ENCODE measurements at places on chromosomes 7 and 10.
A peak's percentile ranks its signal among the peaks of the same experiment; 100 is the strongest.

GRCh38 chr10:69807696-69808095 lies 6.0 kb downstream of the COL13A1 start:
- peak; percentile 45 for DNase-seq

DNA sequence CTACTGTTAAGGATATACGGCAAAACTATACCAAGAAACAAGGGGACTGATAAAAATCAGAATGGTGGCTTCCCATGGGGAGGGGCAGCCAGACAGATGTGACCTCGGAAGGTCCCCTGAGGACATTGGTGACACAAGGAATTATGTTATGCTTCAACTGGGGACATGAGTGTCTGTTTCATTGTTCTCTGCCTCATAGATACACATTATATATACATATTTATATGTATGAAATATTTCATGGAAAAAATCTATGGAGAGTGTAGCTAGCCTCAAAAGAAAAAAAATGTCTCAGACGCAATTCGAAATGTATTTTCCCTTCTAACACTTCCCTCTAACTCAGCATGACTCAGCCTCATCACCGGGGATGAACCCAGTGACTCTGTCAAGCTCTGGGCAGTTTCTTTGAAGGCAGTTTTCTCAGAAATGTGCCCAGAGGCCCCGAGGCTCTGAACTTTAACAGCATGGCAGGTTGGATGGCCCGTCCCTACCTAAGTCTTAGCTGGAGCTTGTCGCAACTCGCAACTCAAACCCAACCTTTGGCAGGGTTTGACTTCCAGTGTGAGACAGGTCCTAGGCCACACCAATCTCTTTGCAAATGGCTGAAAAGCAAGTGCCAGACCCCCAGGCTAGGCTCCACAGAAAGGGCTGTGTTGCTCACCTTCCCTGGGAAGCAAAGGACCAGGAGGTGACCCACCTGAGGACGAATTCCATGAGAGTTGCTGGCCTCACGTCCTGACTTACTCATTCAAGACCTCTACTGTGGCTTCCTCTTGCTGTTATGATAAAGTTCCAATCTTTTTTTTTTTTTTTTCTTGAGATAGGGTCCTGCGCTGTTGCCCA lies 86.9 kb downstream of the CARD11 start:
- peak; percentile 15 for DNase-seq

DNA sequence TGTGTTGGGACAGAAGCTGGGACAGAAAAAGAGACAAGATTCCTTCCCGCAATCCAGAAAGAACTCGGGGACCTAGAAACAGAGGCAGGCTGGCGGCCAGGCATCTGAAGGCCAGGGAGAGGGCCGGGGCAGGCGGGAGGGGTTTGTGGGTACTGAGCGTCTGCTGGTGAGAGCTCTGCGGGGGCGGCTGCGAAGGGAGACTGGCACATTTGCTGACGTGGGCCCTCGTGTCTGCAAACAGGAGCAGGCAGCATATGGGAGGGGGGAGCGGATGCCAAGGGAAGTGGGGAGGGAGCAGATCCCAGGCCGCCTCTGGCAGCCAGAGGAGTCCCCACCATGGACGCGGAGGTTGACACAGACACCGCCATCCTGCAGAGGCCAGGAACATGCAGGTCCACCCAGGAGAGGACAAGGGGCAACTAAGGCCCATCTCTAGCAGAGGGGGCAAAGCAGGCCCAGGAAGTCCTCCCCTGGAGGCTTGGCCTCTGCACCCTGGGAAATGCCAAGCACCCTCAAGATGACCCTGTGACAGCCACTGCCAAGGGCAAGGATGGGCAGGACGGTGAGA lies 32.2 kb downstream of the KCNH2 start:
- DNase-seq = no peak

GRCh38 chr7:132932296-132933071 lies 149.4 kb downstream of the CHCHD3 start:
- peak; percentile 19 for DNase-seq

DNA sequence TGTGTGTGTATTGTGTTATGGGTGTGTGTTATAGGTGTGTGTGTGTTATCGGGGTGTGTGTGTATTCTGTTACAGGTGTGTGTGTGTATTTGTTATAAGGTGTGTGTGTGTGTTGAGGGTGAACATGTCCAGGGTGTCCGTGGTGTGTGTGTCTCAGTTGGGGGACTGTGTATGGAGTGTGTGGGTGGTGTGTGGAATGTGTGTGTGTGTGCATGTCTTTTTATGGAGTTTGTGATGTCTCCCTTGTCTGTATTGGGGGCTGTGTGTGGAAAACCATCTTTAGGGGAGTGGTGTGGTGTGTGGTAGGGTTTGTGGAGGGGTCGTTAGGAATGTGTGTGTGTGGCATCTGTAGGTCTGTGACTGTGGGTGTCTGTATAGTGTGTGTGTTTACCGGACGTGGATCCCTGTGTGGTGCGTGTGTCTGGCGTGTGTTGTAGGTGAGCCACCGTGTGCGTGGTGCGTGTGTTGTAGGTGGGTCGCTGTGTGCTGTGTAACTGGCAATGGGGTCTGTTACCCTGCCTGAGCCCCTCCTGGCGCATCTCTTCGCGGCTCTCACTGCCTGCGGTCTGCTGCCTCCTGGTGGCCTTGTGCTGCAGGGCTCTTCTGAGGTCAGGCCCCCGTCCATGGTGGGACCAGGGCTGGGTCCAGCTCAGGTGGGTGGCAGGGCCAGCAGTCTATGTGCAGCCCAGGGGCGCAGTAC lies 61.7 kb downstream of the PALD1 start:
- no peak for DNase-seq

DNA sequence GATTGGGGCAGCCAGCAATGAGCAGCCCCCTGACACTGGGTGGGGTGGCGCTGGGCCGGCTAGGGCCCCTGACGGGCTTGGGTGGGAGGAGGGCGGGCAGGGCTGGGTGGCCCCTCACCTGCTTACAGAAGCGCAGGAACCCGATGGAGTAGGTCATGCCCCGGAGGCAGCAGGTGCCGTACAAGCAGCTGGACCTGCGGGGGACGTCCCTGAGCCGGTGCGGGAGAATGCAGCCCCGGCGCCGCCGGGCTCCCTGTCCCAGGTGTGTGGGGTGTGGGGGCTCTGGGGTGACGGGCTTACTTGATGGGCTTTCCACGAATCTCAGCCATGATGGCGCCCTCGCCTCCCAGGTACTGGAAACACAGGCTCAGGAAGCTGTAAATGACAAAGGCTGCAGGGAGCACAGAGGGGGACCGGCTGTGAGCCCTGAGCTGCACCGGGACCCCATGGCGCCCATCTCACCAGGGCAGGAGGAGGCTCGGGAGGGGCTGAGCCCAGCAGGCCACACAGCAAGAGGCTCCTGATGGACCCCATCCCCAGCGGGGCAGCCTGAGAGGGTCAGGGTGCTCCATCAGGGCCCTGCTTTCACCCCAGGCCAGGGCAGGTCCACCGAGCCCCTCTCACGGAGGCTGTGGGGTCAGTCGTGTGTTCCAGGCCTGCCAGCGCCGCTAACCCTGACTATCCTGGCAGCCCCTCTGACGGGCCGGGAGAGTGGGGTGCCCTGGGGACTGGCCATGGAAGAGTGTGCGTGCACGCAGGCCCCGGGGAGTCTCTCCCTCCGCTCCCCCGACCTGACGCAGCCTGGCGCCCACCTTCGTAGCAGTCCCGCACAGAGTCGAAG lies 5.8 kb downstream of the TMEM184A start:
- DNase-seq = no peak
